ENCODE measurements at places on chromosomes 1 and 21.

- DNase-seq = no peak
These were observed 328.8 kb downstream of the PLA2G4A start for GRCh38 chr1:187157552-187157951.

GRCh38 chr1:20551945-20552727 is at the start of gene FAM43B:
Gene FAM43B (plus strand): TSS chr1:20552573. CDS start chr1:20552974, 401 bp downstream.
- DNase-seq = no peak

- peak; percentile 91 for DNase-seq
These were observed 70.3 kb upstream of the KCNK1 start for GRCh38 chr1:233543338-233544255.

GRCh38 chr1:22168412-22168973 is 25.6 kb upstream of the WNT4 start:
- no peak for DNase-seq

DNA sequence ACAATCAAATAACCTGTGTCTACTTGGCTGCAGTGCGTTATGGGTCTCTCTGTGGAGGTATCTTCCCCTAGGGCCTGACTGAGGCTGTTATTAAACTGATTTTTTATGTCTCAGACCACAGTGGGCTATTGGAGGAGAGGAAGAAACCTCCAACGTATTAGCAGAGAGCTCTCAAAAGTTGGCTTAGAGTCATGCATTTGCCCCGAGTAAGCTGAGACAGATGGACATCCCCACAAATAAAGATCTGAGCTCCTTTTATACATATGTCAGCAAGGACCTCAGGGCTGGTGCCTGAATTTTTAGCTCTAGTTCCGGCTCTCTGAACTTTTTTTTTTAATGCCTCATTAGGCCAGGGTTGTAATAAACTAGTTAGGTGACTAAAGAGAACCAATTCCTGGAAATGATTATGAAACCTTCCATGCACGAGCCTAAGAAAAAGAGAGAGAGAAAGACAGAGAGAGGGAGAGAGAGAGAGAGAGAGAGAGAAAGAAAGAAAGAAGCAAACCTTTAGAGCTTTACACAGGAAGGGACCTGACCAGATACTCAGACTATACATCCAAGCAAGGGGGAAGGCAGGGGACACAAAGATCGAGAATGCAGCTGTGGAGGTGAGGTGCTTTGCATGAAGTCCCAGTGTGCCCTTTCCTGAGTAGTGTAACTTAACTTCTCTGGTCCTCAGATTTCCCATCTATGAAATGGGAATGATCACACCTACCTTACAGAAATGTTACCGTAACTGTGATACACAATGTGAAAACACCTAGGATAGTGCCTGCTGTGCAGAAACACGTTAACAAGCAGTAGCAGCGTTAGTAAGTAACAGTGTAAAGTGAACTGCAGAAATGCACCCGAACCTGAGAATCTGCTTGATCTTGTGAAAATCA is 8.4 kb upstream of the PIGR start:
- DNase-seq = no peak

GRCh38 chr1:178086294-178086693 is 7.6 kb upstream of the RASAL2 start:
- no peak for DNase-seq

- no peak for DNase-seq
These were observed 48.1 kb upstream of the WNT2B start for GRCh38 chr1:112460615-112461014.

- DNase-seq = peak; percentile 26
These were observed 51.0 kb downstream of the SMYD2 start for GRCh38 chr1:214331827-214332423.

DNA sequence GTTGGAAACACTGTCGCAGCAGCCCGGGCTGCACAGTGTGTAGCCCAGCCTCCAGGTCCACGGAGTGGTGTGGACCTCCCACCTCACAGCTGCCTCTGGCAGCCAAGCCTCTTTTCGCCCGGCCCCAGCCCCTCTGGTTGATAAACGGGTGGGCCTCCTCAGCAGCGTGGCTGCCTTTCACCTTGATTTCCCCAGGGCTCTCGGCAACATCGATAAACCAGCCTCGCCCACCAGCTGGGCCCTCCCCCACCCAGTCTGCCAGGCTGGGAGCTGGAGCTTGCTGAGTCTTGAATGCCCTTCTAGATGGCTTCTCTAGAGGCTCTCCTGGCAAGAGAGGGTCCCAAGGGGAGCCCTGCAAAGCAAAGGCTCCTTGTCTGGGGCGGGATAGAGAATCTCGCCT is 31.0 kb upstream of the LHX4 start:
- DNase-seq = no peak

- DNase-seq = no peak
These were observed 30.5 kb downstream of the LRRC52 start for GRCh38 chr1:165574295-165574694.

DNA sequence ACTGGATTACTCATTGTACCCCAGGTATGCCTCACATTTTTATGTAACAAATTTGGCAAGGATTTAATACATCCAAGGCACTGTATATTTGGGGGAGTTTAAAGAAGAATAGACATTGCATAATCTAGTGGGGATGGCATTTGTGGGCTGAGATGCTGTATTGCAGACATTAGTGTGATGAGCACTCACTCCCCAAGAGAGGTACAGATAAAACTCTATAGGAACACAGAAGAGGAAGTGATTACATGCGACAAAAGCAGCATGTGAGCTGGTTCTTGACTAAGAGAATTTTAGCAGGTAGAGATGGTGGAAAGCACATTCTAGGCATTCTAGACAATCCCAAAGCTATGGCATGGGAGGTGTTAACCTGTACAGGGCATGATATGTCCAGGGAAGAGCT is 24.2 kb upstream of the CDC14A start:
- no peak for DNase-seq

- DNase-seq = no peak
These were observed 127.3 kb downstream of the HHAT start for GRCh38 chr1:210455840-210456603.

- DNase-seq = peak; percentile 43
These were observed 1.3 kb upstream of the GPATCH4 start for GRCh38 chr1:156602557-156602993.

DNA sequence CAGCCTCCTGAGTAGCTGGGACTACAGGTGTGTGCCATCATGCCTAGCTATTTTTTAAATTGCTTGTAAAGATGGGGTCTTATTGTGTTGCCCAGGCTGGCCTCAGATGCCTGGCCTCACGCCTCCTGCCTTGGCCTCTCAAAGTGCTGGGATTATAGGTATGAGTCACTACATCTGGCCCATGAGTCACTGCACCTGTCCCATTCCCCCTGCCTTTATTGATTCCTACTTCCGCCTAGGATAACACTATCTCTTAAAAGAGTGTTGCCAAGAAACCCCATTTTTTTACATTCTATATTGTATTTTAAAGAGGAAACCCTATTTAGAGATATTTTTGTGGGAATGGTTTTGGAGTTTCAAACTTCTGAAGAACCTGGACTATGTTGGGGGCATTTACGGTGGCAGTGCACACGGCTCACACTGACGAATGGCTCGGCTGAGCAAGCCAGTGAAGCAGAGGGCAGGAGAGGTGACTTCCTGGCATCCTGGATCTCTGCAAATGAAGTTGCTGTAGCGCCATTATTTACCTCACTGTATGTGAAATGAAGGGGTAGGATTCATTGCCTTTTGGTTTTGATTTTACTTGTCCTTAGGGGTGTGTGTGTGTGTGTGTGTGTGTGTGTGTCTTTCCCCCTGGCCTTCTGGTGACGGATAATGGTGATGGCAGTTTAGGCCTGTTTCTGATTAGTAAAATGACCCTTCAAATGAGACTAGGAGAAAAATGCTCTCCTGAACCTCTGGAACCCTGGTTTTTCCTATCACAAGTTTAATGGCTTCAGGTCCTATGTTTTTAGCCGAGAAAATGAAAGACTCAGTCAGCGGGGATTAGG is 22.5 kb downstream of the KIF26B start:
- peak; percentile 54 for DNase-seq

DNA sequence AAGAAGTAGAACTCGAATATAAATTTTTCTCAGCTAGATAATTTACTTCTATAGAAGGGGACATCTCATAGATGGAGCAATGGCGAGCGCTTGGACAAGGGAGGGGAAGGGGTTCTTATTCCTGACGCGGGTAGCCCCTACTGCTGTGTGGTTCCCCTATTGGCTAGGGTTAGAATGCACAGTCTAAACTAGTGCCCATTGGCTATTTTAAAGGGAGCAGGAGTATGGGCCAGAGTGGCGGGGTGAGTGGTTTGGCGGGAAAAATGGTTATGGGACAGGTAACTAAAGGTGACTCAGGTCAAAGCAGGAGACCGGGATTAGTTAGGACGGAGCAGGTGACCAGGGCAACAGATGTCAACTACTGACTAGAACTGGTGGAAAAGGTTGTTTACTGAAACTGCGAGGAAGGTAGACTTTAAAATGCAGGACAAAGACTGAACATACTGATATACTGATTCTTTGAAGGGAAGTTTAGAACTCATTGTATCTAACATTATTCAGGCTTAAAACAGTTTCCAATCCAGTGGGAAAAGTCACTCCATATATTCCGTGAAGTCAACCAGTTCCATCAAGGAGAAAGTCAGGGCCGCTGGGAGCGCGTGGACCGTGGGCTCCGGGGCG is 940 bp upstream of the ATAD3A start:
- peak; percentile 59 for DNase-seq

GRCh38 chr1:196544617-196545016 is 63.6 kb downstream of the KCNT2 start:
- DNase-seq = no peak

DNA sequence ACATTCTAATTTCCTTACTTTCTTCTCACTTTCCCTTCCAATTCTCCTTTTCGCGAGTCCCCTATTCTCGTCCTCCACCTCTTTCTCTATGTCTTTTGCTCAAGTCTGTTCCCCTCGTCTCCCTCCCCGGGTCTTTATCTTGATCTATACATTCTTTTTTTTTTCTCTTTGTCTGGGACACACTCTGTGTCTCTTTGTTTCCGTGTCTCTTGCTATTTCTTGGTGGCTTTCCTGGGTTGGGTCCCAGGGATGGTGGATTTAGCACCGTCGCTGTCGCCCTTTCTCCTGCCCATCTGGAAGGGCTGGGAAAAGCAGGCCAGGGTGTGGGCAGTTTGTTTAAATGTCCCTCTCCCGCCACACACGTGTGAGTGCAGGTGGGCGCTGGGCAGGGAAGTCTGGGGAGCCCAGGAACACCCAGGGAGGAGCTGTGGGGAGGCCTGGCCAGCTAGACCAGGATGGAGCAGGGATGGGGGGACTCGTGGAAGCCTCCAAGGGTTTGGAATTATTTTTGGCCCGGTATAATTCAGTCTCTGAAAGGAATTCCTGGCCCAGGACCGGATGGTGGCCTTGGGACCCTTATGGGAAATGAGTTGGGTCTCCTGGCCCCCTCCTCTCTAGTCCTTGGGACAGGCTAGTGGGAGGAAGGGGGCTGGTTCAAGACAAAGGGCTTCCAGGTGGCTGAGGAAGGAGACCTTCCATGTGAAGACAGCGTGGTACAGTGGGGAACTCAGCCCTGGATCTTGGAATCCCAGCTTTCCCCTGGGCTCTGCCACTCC is 9.5 kb upstream of the ID3 start:
- no peak for DNase-seq

DNA sequence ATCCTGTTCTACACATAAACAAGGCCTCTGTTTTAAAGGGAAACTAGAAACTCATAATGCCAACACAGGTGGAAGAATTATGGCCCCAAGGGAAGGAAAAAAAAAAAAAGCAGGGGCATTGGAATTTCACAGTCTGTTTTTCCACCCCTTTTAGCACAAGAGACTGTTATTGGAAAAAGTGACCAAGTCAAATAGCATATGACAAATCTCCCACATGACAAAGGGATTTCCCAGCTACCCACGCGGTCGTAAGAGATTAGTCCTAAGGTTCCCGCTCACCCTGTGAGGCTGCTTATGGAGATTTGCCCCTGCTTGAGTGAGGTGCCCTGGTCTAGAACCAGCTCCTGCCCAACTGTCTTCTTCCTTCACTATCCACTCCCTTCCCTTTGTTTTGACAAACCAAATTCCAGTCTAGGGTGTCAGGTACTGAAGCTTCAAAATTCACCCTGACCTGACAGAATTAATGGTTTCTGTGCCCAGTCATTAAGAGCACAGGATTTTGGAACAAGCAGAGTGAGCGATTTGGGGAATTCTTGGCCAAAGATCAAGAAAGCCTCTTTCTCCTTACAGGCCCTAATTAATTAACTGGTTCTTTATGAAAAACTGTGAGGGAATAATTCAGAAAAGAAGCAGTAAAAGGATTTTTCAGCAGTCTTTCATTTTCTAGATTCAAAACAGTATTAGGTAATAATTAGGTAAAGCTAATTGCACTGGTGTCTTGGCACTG is 107.3 kb downstream of the NMNAT2 start:
- no peak for DNase-seq

GRCh38 chr1:200483491-200484143 is 73.8 kb upstream of the ZNF281 start:
- DNase-seq = peak; percentile 91

GRCh38 chr1:2595261-2595811 is 8.8 kb downstream of the PRXL2B start:
- no peak for DNase-seq

DNA sequence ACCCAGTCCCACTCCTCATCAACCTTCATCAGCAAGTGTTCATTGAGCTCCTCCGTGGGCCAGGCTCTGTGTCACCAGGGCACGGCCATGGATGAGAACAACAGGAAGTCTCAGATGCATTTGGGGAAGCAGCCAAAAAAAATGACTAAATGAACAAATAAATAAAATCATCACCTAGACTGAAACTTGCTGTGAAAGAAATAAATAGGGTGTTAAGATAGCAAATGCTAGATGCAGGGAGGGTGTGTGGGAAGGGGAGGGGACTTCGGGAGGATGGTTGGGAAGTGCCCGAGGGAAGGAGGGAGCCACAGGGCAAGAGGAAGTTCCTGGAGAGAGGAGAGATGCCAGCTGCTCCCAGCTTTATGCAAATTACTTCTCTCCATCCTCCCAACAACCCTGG is 696.7 kb downstream of the PTPRU start:
- no peak for DNase-seq

DNA sequence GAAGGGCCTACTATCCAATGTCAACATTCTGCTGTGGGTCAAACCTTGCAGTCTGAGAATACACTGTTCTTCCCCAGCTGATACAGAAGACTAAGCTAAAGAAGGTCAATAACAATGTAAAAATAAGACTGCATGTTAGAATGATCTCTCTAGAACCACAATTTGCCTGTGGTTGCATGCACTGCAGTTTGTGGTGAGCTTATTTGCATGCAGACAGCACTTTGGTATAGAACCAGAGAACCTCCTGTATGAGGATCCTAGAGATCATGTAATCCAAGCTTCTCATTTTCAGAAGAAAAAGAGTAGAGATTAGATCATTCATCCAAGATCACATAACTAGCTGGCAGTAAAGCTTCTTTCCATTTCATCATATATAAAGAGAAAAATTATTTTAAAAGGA is 15.8 kb downstream of the SYNJ1 start:
- no peak for DNase-seq

GRCh38 chr1:24149866-24150233 is 6.9 kb upstream of the IL22RA1 start:
- peak; percentile 48 for DNase-seq

DNA sequence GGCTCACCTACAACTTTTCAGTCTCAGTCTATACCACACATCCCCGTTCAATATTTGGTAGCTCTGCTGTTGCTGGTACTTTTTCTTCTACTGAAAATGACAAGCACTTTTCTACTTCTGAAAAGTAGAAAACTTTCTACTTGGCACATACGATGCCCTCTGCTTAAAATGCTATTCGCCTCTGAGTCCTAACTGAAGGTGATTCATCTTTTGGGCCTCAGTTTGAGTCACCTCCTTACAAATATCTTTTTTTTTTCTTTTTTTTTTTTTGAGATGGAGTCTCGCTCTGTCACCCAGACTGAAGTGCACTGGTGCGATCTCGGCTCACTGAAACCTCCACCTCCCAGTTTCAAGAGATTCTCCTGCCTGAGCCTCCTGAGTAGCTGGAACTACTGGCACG is 136.0 kb upstream of the CYYR1 start:
- no peak for DNase-seq

Measured in HCT116 (cell line).